CD4-positive, alpha-beta T cell (primary cell): ENCODE measurements at places on chromosomes 5 and 9.

- no peak for DNase-seq
Measured at GRCh38 chr5:77644371-77645157, 6.1 kb upstream of the OTP start.

DNA sequence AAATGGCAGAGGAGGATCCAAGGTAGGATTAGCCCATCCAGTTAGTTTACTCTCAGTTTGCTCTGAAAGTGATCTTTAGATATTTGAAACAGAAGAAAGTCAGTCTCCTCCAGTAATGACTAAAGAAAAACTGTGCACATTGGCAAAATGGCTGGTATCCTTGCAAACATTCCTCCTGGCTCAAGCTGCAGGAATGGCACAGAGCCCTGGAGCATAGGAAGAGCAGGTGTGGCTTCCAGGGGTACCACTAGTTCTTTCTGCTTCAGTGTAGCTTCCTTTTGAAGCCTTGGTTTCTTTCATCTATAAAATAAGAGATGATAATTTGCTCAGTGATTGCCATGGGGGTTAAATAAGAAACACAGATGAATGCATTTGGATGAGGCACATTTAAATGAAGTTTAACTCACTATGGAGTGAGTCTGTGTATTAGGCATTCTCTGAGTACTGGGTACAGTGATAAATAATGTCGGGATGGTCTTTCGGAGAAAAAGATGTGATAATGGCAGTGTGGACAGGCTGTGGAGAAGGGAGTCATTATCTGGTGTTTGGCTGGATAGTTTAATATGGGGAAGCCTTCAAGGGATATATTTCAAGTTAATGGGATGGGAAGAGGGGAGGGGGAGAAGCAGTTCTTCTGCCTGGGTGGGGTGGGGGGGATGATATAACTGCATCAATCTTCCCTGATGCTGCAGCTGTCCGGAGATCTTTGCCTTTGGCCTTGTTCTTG lies 217.3 kb upstream of the KLF4 start:
- no peak for DNase-seq

DNA sequence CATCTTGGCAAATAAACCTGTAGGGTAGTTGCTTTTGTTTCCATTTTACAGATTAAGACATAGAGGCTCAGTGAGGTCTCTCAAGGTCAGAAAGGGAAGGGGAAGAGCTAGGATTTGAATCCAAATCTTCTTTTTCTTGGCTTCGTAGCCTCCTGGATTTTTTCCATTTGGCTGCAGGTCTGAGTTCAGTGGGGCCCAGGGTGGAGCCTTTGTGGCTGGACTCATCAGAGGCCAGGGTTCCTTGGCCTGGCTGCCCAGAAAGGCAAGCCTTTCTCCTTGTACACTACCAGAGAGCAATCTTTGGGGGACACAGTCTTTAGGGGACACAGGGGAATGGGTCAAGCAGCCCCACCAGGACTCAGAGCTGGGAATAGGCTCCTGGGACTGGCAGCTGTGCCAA lies 10.5 kb upstream of the TRAF1 start:
- DNase-seq = no peak

- DNase-seq = no peak
Measured at GRCh38 chr9:5978523-5978922, 36.9 kb downstream of the RANBP6 start.

DNA sequence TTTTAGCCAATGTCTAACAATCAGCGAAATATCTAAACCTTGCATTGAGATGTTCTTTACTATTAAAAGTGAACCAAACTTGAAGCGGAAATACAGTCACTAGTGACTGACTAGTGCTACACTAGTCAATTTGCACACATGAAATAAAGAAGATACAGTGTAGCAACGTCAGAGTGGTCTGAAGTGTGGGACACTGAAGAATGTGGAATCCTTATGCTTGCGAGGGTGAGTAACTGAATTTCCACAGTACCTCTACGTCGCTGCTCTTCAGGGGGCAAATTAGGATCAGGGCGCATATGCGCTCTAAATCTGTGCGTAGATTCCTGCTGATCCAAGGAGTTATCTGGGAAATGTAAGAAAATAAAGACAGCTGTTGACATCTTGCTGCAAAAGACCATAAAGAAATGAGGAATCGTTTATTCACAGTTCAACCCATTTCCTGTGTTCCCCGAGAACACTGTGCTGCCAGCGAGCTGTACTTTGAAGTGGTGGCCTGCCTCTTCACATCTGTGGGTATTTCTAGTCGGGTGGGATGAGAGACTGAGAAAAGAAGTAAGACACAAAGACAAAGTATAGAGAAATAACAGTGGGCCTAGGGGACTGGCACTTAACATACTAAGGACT lies 39.8 kb upstream of the FLT4 start:
- DNase-seq = peak; percentile 21
